COR-L47 (cell line): ENCODE measurements at places on chromosomes 2 and 18.

DNA sequence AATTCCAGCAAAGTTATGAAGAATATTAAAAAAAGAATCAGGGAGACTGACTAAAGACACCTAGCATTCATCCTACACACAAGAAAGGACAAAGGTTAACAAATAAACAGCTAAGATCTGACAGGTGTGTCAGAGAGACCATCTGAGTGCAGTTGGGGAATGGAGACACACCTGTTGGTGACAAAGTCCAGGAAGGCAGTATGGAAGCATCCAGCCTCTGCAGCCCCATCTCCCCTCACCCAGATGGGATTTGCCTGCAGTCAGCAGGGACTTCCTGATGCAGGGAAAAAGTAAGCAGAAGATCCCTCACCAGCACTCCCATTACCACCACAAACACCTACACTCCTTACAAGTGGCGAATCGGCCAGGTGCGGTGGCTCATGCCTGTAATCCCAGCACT lies 37.9 kb downstream of the USP34 start:
- DNase-seq = no peak

GRCh38 chr18:4400911-4401310 lies 54.2 kb downstream of the DLGAP1 start:
- no peak for DNase-seq

DNA sequence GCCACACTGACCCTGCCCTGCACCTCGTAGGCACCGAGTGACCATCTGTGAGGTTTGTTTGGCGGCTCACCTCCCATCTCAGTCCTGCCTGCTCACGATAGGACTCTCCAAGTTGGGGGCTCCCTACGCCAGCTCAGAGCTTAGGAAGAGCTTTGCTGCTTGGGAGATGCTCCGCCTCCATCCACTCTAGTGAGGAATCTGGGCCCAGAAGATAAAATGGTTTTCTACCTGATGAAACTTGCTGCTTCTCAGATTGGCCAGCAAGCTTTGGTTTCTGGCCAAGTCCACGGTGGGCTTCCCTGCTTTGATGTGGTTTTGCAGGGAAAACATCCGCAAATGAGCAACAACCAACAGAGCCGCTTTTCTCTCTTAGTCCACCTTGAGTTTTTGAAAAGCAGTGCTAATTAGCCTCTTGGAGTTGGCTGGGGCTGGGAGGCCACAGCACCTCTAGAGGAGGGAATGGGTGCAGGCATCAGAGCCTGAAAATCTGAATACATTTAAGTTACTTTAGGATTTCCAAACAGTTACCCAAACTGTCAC lies 42.2 kb downstream of the THNSL2 start:
- DNase-seq = peak; percentile 40

DNA sequence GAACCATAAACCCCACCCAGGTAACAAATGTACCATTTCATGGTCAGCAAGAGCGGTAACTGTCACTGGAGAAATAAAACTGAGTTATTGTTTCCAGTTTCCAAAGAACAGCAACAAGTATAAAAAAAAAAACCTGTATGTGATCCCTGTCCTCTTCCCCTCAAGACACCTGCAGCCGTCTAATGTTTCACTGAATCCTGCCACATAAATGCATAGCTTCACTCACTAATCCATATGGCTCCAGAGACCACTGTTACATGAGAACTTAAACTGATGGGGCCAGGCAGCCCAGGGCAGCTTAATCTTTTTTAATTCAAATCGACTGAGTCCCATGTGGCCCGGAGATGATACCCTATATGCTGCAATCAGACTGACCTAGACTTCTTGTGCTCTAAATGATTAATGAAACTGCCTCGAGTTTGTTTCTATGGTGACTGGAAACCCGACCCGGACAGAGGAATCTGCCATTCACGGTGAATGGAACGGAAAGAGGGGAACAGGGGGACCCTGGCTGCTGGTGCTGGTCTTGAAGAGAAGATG lies 60.9 kb upstream of the SIX2 start:
- no peak for DNase-seq

DNA sequence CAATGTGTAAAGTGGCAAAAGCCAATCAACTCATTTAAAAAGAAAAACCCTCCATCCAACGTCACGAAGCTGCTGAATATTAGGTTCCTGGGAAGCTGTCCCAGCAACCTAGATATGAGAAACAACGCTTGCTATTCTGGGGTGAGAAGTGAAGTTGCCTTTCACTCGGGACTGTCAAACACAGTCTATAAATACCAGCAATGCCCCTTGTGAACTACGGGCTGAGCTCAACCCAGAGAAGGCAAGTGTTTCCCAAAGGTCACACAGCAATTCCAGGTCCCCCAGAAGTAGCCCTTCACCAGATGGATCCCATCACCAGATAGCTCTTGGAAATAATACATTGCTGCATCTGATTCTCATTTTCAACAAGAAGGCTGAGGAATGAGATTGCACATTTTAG lies 67.9 kb downstream of the BCL11A start:
- no peak for DNase-seq

- no peak for DNase-seq
These were observed 2.2 kb downstream of the RBM45 start for GRCh38 chr2:178114462-178114861.

DNA sequence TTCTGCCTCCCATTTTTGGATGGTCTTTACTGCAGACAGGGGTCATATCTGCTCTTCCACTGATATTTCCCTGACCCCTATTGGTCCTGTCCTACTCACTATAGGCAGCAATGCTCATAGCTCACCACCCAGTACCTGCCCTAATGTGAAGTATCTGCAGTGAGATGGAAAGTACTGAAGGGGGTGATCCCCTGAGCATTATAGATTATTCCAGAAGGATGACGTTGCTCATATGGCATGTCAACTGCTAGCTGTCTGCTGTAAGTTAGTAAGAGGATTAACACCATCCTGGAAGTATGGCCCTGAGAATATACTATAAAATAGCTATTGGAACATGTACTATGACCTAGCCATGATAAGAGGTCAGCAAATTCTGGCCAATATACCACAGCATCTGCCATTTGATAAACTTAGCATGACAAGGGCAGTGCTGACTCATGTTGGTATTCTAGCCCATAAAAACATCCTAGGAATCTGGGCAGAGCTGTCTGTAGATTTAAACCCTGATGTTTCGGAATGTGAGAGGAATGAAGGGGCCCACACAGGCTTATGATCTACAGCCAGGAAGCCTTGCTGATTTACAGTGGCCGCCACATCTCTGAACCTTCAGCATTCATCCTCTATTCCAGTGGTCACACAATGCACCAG lies 451.4 kb downstream of the TNS1 start:
- DNase-seq = no peak

GRCh38 chr2:30947686-30948085 lies 140.4 kb upstream of the CAPN13 start:
- no peak for DNase-seq

- no peak for DNase-seq
These were observed 607.4 kb downstream of the CBLN2 start for GRCh38 chr18:71936744-71937143.

DNA sequence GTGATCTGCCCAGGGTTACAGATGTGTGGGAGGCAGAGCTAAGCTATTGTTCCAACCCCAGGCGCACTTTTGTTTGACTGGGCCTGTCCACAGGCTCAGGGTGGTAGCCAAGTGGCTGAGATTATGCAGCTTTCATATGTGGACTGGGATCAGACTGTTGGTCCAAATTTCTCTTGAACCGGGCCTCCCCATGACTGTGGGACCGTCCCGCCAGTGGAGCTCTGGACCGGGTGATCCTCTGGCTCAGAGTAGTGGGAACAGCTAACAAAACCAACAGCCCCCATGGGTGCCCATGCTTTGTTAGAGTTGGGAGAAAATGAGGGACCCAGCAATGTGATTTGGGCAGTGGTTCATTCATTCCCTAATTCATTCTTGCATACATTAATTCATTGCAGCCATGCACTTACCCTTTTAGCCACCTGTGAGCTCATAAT lies 86.8 kb upstream of the HS6ST1 start:
- no peak for DNase-seq

DNA sequence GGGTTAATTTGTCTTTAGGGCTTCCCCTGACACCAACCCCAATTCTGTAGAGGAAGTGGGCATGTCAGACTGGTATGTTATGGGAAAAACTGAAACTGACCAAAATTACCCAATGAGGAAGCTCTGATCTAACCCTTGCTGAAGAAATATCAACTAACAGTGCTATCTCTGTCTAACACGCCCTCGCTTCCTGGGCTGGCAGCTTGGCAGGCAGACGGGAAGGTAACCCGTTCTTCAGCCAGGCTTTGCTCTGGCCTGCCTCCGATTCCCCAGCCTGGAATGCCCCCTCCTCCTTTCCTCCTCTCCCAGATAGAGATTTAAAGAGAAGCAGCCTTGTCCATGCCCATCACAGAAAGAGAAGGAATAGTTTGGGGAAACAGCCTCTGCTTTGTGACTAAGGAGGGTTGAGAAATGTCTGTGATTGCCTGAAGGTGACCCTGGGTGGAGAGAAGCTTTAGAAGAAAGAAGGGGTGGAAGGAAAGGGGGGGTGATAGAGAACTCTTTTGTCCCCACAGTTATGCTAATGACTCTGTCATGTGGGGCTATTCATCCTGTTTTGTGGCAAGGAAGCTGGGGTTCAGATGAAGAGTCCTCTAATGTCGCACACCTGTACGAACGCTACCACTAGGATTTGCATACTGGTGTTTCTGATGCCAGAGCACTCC lies 15.4 kb downstream of the HK2 start:
- no peak for DNase-seq

GRCh38 chr2:96423291-96423690 lies 81.9 kb downstream of the NEURL3 start:
- no peak for DNase-seq

- DNase-seq = no peak
These were observed 36.8 kb upstream of the VPS54 start for GRCh38 chr2:64056021-64056420.

- no peak for DNase-seq
These were observed 1.8 kb upstream of the CHAC2 start for GRCh38 chr2:53765767-53766166.

DNA sequence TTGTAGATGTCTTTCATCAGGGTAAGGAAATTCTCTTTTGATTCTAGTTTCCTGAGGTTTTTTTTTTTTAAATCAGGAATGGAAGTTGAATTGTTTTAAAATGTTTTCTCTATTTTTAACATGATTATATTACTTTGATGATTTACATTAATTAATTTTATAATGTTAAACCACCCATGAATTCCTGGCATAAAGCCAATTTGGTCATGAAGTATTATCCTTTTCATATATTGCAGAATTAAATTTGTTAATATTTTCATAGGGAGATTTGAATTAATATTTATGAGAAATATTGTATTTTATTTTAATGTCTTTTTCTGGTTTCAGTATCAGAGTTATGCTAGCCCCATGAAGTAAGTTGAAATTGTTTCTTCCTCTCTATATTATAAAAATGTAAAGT lies 144.6 kb downstream of the MAIP1 start:
- no peak for DNase-seq

- DNase-seq = no peak
These were observed 55.4 kb downstream of the CDC42EP3 start for GRCh38 chr2:37615804-37616676.

DNA sequence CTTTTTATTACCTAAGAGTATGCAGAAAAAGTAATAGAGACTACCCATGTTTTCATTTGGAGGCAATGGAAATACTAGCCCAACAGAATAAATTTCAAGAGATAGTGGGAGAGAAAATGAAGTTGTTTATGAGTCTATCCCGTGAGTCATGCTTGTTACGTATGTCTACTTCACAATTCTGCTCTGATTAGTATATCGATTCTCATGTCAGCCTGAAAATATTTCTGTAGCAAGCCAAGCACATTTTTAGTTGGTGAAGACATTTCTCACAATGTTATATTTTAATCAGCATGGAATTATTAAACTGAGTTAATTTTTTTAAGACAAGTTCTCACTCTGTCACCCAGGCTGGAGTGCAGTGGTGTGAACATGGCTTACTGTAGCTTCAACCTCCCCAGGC lies 346.1 kb downstream of the RPRM start:
- no peak for DNase-seq

- no peak for DNase-seq
These were observed 110.1 kb upstream of the CELF4 start for GRCh38 chr18:37675699-37676098.

DNA sequence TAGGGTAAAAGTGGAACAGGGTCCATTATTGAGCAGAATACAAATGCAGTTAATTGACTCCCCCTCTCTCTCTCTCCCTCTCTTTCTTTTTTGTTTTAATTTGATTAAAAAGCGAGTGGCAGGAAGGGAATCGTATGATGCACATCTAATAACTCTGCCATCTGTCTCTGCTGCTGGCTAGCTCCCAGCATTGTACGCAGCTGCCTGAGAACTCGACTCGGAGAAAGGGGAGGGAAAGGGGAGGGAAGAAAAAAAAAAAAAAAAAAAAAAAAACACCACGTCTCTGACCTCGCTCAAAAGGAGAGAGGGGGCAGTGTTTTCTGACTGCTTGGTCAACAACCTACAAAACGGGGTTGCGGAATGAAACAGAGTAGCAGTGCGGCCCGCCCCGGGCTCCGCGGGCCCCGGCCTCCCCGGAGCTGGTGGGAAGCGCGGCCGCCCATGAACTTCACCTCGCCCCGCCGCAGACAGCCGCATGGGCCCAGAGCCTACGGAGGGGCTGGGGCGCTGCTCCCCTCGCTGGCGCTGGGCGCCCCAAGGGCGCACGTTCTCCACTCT lies 265.7 kb downstream of the TCF4 start:
- peak; percentile 90 for DNase-seq

- no peak for DNase-seq
These were observed 449.4 kb upstream of the SLC14A2 start for GRCh38 chr18:45165871-45166270.

- peak; percentile 26 for DNase-seq
These were observed 30.3 kb upstream of the AFTPH start for GRCh38 chr2:64493788-64494187.

DNA sequence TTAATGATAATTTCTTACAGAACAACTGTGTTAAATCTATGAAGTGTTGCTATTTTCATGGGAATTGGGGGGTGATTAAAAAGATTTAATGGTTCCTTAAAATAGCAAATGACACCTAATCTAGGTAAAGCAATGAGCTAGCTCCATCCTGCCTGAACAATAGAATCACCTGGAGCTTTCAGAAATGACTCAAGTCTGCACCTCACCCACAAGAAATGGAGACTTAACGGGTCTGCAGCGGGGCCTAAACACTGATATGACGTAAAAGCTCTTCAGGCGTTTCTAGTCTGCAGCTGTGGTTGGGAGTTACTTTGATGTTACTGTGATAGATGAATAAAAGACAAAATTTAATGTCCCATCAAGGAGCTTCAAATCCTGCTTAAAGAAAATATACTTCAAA lies 328.2 kb downstream of the RND3 start:
- no peak for DNase-seq

GRCh38 chr18:22543769-22544168 lies 126.1 kb upstream of the CTAGE1 start:
- DNase-seq = no peak

GRCh38 chr2:239179851-239180371 lies 220.9 kb downstream of the HDAC4 start:
- no peak for DNase-seq

GRCh38 chr2:162403884-162404283 lies 60.0 kb downstream of the GCA start:
- no peak for DNase-seq
